Fibroblast of villous mesenchyme (primary cell): ENCODE measurements at places on chromosomes 2 and 18. TPM values are rescaled to one million over a fixed set of nuclear protein-coding genes. Genes with fewer than 3 reads are reported as not detected.

- DNase-seq, result no peak
Measured at GRCh38 chr2:8535821-8536685, 145.8 kb upstream of the ID2 start.

GRCh38 chr2:203566161-203566560, 31.1 kb upstream of the RAPH1 start:
- DNase-seq, result no peak

TUBB6 gene
- total RNA-seq, result 821 and 1,150 TPM in 2 replicates

CNDP1 gene
- not detected in 2 replicates for total RNA-seq

DNA sequence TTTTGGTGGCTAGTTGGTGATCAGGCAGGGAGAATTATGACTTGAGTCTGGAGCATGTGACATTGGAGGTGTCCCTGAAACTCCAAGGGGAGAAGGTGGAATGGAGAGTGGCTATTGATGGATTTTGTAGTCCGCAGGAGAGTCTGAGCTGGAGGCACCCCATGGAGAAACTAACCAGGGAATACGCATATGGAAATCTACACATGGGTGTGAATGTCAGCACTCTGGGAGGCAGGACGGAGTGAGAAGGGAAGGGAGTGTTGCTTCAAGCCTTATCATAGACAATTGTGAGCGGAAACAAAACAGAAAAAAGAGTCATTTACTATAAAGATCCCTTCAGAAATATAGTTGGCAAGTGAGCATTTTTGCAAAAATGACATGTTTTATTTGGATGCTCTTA, 667 bp upstream of the SCYGR4 start:
- DNase-seq, result no peak

CFC1 gene
- not detected in 2 replicates for total RNA-seq

DNA sequence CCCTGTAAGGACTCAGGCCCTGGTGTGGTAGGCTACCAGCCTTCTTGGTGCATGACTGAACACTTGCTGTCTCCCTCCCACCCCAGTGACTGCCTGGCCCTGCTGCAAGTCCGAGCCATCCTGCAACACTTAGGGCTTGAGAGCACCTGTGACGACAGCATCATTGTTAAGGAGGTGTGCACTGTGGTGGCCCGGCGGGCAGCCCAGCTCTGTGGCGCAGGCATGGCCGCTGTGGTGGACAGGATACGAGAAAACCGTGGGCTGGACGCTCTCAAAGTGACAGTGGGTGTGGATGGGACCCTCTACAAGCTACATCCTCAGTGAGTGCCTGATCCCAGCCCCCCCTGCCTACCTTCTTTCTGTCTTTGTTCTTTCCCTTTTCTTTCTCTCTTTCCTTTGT, 55.2 kb downstream of the HK2 start:
- no peak for DNase-seq

DNA sequence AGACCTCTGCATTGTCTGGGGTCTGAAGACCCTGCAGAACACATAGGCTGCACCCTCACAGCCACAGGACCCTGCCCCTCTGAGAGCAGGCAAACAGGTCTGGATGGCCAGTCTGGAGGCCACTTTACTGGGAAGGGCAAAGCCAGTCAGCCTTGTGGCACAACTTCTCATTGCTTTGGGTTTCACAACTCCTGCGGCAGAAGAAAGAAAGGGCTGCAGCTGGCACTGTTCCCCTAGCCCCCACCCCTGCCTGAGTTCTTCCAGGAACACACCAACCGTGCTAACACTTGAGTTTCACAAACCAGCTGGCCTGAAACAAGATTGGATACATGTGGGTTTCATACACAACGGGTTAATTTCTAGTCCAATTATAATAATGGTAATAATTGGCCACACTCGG, 276.5 kb upstream of the MGAT5 start:
- no peak for DNase-seq

BCL2 gene
- 0.64 and 0.86 TPM in 2 replicates for total RNA-seq

- DNase-seq, result no peak
Measured at GRCh38 chr2:141692829-141693228, 438.0 kb downstream of the LRP1B start.

GRCh38 chr2:170106102-170106840, 71.7 kb upstream of the MYO3B start:
- DNase-seq, result no peak
